ENCODE measurements at places on chromosomes 3 and 15.
A peak's percentile ranks its signal among the peaks of the same experiment; 100 is the strongest.

GRCh38 chr15:59419170-59419569 lies 18.8 kb upstream of the FAM81A start:
- DNase-seq: no peak

DNA sequence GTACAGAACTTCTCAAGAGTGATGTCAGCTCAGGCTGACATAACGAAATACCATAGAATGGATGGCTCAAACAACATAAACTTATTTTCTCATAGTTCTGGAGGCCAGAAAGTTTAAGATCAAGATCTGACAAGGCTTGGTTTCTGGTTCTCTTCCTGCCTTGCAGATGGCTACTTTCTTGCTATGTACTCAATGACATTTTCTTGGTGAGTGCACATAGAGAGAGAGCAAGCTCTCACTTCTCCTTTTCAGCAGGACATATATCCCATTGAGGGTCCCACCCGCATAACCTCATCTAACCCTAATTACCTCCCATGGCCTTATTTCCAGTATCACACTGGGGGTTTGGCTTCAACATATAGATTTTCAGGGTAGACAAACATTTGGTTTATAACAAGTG lies 1072.1 kb downstream of the PLOD2 start:
- no peak for DNase-seq

GRCh38 chr15:46278486-46279090 lies 643.8 kb downstream of the SQOR start:
- no peak for DNase-seq

GRCh38 chr3:108036401-108036800 lies 54.4 kb downstream of the CD47 start:
- no peak for DNase-seq

GRCh38 chr3:11335056-11335608 lies 62.9 kb downstream of the ATG7 start:
- DNase-seq: peak; percentile 79

DNA sequence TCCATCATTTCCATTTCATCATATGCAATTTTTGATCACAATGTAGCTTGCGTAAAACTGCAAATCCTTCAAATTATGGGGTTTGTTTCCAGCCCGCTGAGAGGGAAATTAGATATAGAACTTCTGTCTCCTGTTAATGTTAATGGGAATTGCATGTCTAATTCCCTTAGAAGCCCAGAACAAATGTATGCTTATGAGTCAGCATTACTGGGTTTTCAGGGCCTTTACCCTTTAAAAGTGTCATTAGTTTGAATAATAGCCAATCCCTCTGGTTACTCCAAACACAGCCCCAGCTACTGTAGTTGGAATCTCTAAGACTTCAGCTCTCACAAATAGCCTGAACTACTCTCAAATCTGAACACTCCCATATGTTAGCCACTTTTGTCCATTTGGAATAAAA lies 439.4 kb downstream of the C3orf38 start:
- DNase-seq: no peak

- DNase-seq: peak; percentile 51
Measured at GRCh38 chr15:60444289-60444912, 34.5 kb downstream of the ICE2 start.
